ENCODE measurements at places on chromosomes 12 and 14.
A peak's percentile ranks its signal among the peaks of the same experiment; 100 is the strongest.

DNA sequence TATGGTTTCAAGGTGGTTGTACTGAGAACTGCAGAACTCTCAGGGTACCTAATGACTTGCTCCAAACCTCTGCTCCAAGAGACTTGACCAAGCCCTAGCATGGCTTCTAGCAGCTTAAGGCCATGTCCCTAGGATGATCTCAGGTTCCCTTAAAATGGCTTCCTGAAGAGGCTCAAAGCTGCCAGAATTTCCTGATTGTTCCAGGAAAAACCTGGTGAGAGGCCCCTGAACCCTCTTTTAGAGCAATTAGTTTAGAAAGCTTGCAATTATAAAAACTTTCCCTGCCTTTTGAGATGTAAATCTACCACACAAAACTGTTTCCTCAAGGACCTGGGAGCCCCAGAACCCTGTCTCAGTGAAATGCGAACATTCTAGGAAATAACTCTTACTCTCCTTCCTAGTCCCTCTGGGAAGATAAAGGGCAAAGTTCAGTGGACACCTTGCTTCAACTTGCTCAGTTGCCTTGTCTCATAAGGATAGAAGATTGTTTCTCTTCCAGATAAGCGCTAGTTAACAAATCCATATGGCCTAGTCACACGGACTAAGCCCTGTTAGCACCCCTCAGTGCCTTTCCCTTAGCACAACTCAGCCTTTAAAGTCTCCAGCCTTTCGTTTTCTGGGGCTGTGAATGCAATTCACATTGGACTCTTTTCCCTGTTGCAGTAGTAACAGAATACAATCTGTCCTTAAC is 2.5 kb downstream of the CMAS start:
- DNase-seq, result no peak

DNA sequence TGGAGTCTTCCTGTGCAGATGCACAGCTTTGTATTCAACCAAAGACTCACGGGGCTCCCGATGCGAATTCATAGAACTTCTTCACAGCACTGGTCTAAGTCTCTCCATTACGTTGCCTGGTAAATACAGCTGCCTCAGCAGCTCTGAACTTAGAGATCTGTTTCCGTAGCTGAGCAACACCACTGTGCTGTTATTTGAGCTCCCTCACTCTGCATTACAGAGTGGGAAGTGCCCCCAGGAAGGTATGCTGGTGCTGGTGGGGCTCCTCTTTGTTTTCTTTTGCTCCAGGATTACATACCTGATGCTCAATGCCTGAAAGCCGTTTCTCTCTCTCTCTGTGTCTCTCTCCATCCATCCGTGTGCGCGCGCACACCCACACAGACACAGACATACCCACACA is 227.5 kb upstream of the RMST start:
- DNase-seq, result no peak

DNA sequence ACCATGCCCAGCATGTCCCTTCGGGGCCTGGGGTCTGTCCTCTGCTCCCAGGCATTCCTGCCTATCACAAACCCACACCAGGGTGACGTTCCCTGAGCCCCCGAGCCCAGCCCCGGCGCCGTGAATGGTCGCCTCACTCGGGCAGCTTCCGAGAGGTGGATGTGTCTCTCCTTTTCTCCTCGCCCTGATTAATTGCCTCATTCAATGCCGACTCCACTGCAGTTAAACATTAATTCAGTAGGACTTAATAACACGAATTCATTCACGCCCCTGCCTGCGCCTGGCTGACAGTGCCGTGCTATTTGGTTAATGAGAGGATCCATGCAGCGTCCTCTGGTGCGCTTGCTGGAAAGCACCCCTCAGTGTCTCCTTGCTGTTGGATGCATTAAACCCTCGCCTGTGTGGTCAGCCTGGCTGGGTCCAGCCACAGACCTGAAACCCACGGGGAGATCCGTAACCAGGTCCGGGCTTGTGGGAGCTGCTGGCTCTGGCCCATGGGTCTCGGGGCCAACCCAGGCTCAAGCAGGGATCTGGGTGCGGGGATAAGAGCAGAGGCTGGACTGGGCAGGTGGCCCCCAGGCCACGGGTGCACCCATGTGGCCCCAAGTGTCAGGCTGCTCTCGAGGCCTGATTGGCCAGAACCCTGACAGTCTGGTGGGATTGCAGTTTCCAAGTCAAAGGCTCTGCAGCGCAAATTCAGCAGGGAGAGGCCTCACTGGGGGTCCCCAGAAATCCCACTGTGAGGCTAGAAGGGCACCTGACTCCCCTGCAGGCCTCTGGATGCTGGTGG is 55.4 kb downstream of the FBRSL1 start:
- DNase-seq, result no peak

- no peak for DNase-seq
Observed at GRCh38 chr14:103527408-103528145, 1.4 kb upstream of the TRMT61A start.

DNA sequence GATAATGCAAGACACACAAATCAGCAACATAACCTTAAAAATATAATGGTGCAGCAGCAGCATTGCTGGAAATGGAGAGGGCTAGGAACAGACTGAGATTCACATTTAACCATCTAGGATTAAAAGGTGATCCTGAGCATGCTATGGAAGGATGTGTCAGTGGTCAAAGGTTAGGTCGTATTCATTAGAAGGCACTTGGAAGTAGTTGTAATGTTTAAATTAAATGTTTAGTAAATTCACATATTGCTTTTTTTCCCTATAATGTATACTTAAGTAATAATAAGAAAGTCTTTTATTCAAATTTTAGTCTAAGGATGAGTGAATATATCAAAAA is 368.6 kb upstream of the PDE3A start:
- no peak for DNase-seq

GRCh38 chr12:76920172-76921099 is 41.6 kb upstream of the CSRP2 start:
- DNase-seq, result no peak

GRCh38 chr14:103033681-103034096 is 23.7 kb downstream of the CDC42BPB start:
- no peak for DNase-seq

GRCh38 chr14:100902295-100903133 is 1.0 kb downstream of the RTL1 start:
- peak; percentile 52 for DNase-seq

GRCh38 chr14:59438195-59438647 is 27.0 kb downstream of the GPR135 start:
- DNase-seq, result no peak

- DNase-seq, result no peak
Observed at GRCh38 chr12:52193991-52194390, 2.2 kb upstream of the KRT80 start.

DNA sequence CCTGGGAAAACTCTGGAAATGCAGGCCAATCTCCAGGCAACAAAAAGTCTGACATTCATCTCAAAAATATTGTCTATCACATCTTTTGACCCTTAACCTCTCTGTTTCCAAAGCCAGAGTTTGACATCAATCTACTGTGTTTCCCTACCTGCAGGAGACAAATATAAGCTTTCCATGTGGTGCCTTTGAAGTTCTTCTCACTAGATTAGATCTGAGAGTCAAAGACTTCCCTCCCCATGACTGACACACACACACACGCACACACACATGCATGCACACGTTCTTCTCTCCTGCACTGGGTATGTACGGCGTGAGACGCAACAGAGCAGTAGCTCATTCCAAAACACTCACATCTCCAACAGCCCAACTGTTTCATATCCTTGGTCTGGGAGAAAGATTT is 8.1 kb upstream of the ITPR2 start:
- DNase-seq, result no peak

DNA sequence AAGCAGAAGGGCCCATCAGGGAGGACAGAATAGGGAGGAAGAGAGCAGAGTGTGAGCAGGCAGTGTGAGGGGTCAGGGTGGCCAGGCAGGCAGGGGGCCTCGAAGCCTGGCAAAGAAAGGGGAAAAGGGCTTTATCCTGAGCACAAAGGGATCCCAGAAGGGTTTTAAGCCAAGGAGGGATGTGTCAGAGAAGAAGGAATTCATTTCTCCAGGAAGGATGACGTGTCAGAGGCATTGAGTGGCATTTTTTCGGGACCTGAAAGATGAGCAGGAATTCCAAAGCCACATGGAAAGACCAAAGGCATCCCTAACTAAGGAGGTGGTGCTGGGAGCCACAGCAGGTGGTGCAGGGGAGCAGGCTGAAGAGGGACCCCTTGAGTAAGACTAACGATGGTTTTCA is 132.1 kb downstream of the DICER1 start:
- no peak for DNase-seq

DNA sequence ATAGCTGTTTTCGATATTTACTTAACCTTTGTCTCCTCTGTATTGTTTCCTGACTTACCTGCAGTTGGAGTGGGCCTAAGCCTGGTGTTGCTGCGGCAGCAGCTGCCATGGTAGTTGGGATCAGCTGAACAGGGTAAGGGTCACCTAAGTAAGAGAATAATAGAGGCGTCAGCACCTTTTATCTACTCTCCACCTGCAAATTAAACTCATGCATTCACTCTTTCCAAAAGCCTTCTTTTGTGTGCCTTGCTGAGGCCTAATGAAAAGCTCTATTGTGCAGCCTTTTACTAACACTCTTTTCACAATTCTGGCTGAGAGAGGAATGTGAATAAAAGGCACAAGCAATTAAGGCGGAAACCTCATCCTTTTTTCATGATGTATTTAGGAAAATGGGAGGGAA is 308.7 kb downstream of the SOX5 start:
- DNase-seq, result no peak

DNA sequence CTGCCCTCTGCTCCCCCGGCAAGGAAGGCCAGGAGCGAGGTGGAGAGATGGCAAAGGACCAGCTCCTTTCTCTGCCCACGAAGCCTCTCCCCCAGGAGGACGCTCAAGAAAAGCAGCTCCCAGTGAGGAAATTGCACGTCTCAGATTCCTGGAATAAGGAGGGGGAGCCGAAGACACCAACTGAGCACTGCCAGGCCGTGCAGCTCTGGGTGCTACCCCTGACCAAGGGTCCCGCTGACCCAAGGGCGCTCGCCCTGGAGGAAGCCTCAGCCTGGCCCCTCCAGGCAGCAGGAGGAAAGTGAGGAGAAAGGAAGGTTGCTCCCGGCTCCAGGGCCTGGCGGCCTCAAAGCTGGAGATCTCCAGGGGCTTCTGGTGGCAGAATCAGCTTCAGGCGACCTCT is 174.1 kb upstream of the SFSWAP start:
- no peak for DNase-seq

- DNase-seq, result no peak
Observed at GRCh38 chr14:90345239-90345557, 13.5 kb upstream of the NRDE2 start.

- DNase-seq, result no peak
Observed at GRCh38 chr12:90280033-90280432, 571.4 kb upstream of the ATP2B1 start.

- DNase-seq, result no peak
Observed at GRCh38 chr12:132433641-132434395, 56.1 kb upstream of the FBRSL1 start.

GRCh38 chr12:10943167-10943566 is 4.1 kb upstream of the TAS2R14 start:
- no peak for DNase-seq

GRCh38 chr12:132460571-132460970 is 29.4 kb upstream of the FBRSL1 start:
- DNase-seq, result no peak

- DNase-seq, result no peak
Observed at GRCh38 chr12:232731-233614, 19.0 kb upstream of the SLC6A12 start.

DNA sequence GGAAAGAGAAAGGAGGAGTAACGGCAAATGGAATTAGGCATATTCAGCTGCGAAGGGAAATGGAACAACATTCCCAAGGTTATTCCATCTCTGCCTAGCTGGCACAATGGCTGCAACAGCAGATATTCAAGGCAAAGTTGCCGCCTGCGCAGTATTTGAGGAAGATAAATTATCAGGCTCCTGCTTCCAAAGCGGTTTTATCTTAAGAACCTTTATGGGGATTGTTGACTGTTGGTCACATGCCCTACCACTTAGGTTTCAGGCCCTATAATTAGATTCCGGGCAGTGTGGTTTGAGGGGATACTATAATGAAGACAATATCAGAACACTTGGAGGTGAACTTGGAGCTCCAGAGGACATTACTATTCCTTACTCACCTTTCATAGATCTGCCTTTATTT is 99.7 kb downstream of the FGD4 start:
- no peak for DNase-seq

GRCh38 chr14:66001356-66001755 is 484.8 kb upstream of the CCDC196 start:
- DNase-seq, result no peak

DNA sequence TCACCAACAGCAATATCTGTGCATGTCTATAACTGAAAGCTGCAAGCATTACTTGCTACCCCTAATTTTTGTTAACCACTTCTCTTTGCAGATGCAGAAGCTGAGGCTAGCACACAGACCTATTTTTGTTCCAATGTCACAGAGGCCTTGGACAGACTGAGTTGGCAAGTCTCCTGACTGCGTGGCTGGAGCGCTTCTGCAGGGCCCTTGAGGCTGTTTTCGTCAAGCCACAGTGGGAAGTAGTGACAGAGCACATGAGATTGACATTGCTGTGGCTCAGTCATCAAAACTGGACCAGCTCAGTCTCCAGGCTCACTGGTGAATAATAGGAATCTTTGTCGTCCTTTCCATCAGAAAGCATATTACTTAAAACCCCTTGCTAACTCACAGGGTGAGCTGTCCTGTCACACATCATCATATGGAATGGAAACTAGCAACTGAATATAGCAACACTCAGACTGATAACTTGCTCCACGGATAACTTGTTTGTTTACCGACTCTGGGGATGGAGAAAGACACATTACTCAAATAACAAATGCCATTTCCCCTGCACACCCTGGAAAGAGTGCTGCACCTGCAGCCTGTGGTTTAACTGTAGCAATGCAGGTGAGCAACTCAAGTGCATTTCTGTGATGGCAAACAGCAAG is 43.6 kb upstream of the DDX11 start:
- DNase-seq, result no peak

- DNase-seq, result no peak
Observed at GRCh38 chr14:21307637-21308036, 27.8 kb downstream of the RPGRIP1 start.

DNA sequence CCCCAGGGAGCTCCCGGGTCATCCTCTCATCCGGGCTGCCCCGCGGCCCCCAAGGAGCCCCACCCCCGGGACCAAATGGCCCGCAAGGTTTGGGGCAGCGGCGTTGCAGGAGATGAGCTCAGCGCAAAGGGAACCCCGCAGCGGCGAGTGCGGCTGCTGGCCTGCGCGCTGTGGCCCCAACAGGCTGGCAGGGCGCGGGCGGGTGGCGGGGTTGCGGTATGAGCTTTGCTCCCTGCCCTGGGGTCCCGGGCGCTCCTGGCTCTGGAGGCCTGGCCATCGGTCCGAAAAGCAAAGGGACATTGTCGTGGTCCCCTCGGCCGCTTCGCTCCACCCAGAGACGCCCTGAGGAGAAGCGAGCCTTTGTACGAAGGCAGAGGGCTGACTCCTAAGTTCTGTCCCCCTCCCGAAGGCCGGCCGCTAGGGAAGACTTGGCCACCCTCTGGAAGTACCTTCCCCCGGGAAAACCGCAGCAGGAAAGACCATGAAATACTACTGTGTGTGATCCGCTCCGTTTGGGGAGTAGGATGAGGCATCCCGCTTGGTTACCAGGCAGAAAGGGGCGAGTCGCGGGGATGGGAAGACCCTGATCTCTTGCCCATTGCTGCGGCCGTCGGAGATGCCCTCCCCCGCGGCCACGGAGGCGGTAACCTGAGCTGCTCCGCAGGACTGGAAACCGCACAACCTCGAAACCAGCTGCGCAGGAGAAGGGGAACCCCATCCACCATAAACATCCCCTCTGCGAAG is 620 bp upstream of the NID2 start:
- DNase-seq, result no peak

All from 8988T (cell line).